ENCODE measurements at places on chromosomes 2 and 18.

DNA sequence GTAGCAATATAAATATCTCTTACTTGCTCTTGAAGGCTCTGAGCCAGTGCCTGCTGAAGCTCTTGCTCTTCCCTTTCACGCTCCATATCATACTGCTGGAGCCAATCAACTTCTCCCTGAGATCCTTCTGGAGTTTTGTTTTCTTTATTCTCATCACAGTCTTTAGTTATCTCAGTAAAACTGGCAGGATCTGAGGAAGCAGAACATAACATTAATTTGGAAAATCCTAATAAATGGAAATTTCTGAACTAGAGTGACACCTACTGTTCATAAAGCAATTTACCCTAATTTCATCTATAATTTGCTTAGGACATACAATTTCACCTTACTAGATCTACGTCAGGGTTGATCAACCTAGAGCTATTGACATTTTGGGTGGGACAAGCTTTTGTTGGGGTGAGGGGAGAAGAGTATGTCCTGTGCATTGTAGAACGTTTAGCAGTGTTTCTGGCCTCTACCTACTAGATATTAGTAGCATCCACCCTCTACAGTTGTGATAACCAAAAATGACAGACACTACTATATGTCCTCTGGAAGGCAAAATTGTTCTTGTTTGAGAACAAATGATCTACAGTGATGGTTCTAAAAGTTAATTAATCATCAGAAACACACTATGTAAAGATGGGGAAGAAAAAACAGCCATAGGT is 47.2 kb downstream of the VIL1 start:
- DNase-seq = no peak

GRCh38 chr2:121390082-121390692 is 105.2 kb upstream of the TFCP2L1 start:
- no peak for DNase-seq

GRCh38 chr2:213259266-213259665 is 25.0 kb upstream of the SPAG16 start:
- no peak for DNase-seq

DNA sequence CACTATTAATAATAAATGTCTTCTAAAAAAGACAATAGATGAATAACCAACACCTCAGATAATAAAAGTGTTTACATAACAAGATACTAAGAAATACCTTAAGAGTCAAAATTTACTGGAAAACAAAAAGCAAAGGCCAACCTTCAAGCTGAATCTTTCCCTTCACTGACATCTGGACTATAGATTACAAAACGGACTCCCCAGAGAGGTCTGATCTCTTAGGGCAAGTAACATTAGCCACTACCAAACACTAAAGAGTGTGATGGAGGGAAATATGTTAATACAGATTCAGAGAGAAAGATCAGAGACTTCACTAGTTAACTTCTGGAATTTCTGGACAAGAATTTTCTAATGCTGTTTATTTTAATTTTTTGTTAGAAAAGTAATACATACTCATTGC is 13.9 kb downstream of the CLASP1 start:
- no peak for DNase-seq

DNA sequence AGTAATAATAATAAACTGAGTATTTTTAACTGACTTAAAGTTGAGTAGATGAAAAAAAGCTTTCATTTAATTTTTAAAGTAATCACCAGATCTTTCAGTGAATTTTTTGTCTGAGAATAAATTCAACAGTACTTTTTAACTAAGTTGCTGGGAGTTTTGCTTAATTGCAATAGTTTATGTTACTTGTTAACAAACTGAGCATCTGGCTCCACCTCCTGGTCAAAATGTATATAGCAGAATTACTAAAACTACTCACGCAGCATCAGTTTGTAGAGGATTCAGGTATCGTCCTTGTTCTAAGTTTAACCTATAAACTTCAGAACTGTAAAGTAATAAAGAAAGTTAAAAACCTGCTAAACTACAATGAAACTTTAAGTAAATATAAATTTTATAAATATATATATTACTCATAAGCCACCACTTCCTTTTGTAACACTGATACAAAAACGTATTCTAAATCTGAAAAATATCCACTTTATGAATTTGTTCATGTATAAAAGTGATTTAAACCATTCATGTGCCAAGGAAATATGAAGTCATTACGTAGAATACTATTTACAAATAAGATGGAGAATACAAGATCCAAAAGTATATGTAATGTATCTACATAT is 21.3 kb downstream of the NOL10 start:
- no peak for DNase-seq

DNA sequence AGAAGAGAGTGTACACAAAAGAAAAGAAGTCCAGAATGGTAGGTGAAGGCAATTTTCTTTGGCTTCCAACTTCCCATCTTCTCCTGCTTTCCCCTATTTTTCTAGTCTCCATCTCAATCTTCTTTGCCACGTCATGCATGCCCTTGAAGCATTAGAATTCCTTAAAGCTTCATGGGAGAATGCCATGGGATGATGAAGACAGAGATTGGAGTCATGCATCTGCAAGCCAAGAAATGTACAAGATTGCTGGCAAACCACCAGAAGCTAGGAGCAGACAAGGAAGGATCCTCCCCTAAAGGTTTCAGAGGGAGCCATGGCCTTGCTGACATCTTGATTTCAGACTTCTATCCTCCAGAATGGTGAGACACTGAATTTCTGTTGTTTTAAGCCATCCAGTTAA is 305.9 kb downstream of the HRH4 start:
- no peak for DNase-seq

DNA sequence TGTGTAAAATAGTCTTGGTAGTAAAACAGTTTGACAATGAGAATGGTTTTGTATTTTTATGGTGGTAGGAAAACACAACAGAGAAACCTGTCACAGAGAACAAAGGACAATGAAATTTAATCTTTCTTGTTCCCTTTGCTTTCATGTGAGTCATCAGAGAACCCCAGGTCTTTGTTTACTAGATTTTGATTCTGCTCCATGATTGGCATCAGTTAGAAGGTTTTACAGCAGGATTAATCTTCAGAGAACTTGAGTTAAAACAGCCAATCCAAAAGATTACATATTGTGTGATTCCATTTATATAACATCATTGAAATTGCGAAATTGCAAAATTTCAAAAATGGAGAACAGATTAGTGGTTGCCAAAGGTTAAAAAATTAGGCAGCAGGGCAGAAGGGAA is 2.5 kb downstream of the APLF start:
- no peak for DNase-seq

DNA sequence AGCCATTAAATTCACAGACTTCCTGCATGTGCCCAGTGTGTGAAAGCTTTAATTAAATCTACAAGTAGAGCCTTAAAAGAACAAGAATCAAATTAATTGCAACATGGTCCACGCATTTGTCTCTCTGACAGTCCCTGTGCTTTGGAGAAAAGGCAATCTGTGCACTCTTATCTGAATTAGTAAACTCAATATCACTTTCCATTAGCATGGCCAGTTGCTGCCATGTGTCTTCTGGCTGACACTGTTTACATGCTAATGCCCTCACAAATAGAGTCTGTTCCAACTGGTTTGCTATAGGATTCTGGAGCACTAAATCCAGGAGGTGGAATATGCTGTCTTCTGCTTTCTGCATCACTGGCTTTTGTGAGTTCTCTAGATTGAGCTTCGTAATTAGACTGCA is 434.5 kb upstream of the RAB12 start:
- no peak for DNase-seq

- no peak for DNase-seq
Observed at GRCh38 chr2:236887953-236888793, 197.5 kb upstream of the COPS8 start.

- DNase-seq = no peak
Observed at GRCh38 chr2:229738024-229738625, 23.8 kb upstream of the DNER start.

- no peak for DNase-seq
Observed at GRCh38 chr18:58532298-58532697, 96.6 kb downstream of the ALPK2 start.

- DNase-seq = no peak
Observed at GRCh38 chr2:12819103-12819475, 102.4 kb downstream of the TRIB2 start.
